ENCODE measurements at places on chromosomes 6 and 20.
A peak's percentile ranks its signal among the peaks of the same experiment; 100 is the strongest.

DNA sequence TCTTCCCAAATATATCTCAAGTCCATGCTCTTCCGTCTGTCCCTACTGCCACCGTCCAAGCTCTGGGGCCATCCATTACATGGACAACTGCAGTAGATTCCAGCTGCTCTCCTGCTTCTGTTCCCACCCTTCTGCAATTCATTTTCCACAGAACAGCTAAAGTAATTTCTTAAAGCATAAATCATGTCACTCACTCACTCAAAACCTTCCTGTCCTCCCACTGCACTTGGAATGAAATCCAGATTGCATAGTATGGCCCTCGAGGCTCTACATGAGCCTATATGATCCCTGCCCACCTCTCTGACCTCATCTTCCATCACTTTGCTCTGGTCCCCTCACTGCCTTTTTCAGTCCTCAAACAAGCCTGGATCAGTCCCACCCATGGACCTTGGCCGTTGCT is 10.9 kb downstream of the PHACTR2 start:
- DNase-seq, result no peak

DNA sequence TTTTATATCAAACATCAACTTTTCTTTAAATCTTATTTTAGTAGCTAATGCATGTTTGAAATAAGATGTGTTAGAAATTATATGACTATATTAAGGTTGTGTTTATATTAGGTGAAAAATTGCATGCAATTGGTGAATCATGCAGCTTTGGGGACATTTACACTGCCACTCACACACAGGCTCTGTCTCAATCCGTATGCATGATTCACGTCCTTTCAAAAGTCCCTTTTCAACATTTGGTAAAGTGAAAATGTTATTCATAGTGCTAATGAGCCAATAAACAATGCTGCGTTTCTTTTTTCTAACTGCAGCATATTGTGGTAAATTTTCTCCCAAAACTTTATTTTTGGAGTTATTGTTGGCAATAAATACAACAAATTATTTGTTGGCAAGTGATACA is 198.0 kb downstream of the FUT9 start:
- DNase-seq, result no peak

- DNase-seq, result no peak
Measured at GRCh38 chr6:125205931-125206330, 52.4 kb downstream of the TPD52L1 start.

DNA sequence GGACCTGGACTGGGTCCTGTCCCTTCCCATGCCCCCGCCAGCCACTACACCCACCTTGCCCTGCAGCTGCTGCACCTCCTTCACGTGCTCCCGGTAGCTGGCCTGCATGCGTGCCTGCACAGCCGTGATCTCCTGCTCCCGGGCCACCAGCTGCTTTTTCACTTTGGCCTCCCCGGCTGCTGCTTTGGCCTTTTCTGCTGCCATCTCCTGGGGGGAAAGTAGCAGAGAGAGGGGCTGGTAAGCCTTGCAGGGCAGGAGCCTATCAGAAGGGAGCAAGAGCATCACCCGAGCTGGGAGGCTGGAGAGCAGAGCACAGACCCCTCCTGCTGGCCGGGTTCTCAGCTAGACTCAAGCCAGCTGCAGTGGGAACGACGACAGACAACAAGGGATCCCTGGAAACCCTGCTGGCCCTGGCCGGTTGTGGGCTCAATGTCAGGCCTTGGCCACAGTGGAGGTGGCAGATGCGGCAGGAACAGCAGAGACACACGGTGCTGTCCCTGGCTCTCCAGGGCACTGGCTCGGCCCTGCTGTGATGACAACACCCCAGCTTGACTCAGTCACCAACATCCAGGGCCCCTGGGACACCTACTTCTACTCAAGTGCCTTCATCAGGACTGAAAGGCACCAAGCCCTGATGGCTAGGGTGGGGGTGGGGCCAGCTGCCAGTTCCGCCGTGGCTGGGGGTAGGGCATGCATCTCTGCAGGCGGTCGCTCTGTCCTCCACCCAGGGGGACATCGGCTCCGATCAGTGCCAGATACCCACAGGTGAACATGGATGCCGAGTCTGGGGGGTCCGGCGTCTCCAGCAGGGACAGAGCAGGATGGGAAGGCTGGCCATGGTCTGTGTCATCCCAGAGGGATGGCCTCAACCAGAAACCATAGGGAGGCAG is 45.3 kb downstream of the RRBP1 start:
- no peak for DNase-seq

DNA sequence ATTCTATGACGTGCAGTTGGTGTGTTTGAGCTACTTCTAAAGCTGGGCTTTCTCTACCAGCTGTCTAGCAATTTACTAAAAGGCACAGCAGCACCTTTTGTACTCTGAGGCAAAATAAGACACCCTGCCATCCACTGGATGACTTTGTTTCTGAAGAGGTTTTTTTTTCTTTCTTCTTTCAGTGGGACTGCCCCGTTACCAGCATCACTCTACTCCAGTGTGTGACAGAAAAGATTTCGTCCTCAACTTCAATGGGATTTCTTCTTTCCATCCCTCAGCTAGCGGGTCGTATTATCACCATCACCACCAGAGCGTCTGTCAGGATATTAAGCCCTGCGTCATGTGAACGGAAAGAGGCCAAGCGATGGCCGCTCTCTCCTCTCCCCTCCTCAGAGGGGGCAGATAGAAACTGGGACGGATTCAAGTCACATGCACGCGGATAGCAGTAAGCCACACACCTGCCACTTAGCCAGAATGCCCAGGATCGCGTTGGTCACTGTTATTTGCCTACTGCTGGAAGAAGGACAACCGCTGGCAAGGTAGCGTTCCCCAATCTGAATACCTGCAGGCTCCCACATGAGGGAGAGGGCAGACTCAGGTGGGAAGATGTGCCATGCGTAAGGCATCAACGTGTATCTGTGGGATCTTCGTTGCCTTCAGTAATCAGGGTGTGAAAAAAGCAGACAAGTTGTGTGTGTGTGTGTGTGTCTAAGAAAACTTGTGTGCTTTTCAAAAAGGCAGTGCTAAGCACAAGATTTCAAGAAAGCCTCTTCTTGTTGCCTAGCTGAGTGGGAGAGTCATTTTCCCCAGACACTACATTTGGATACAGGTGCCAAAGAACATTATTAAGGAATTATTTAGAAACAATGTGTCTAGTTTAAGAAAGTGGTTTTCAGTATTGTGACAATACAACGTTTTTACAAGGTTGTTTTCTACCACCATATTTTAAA is 5.4 kb downstream of the FOXF2 start:
- DNase-seq, result no peak

DNA sequence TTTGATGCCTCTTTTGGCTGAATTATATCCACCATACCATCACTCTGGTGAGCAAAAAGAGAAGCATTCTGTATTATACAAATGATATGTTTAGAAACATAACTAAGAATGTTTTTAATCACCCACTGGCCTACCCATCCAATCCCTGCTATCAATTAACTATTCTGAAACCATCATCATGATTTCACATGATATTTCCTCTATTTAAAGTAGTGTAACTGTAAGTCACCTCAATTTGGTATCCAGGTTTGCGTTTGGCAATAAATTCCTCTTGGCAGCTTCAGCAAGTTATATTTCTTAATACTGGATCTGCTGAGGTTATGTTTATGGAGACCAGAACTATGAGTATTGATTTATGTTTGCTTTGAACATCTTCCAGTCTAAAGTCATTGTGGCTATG is 332.1 kb downstream of the UTRN start:
- no peak for DNase-seq

GRCh38 chr6:148423601-148424270 is 81.1 kb downstream of the SASH1 start:
- peak; percentile 64 for DNase-seq

DNA sequence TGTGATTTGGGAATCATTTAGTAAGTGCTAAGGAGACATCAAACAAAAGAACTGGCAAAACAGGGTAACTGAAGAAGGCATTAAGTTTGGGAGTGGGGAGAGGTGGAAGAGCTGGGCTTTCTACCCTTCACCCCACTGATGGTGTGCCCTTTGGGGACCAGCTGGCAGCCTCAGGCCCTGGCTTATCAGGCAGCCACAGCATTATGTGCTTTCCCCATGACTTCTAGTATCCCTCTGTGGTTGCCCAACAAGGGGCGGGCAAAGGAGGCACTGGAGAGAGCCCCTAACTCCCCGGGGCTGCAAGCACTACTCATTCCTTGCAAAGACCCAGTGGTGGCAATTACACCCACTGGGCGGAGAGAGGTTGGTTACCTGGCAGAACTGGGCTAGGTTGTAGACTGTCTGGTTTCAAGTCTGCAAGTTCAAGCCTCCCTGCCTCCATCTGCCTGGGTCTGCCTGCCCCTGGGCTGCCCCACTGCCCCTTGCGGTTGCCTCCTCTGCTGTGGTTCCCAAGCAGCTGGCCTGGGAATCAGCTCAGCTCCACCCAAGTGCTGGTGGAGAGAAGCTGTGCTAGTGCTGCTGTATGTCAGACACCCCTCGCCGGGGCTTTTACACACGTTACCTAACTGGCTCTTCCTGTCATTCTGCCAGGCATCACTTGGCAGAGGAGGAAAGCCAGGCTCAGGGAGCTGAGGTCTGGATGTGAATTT is 29.9 kb downstream of the KCNK5 start:
- no peak for DNase-seq

DNA sequence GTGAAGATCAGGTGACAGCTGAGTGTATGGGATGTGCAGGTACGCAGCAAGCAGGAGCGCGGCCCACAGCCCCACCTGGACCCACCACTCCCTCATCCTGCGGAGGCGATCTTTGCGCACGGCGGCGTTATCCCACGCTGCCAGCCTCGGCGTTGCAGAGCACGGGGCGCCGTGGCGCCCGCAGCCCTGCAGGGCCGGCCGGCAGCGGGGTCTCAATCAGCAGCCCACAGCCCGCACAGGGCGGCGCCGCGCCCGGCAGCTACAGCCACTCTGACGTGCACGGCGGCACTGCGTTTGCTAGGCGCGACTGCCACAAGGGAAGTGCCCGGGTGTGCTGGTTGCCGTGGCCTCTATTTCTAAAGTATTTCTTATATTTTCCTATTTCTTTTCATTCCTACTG is 46.9 kb downstream of the LAMA2 start:
- no peak for DNase-seq

DNA sequence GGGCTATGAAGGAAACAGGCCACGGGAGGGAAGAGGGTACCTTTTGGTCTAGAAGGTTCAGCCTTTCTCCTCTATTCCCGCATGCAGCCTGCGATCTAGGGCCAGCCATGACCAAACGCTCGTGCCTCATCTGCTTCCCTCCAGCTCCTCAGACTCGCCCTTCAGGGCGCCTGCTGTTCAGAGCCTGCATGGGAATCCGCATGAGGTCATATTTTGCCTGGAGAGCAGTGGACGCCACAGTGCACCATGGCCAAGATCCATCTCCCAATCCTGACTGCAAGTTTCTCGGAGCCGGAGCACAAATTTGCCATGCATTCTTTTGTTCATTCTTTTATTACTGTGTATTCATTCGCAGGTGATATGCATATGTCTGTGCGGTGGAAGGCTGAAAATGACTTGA is 608.1 kb downstream of the QKI start:
- no peak for DNase-seq

- no peak for DNase-seq
Measured at GRCh38 chr6:118639054-118639964, 12.1 kb downstream of the CEP85L start.

DNA sequence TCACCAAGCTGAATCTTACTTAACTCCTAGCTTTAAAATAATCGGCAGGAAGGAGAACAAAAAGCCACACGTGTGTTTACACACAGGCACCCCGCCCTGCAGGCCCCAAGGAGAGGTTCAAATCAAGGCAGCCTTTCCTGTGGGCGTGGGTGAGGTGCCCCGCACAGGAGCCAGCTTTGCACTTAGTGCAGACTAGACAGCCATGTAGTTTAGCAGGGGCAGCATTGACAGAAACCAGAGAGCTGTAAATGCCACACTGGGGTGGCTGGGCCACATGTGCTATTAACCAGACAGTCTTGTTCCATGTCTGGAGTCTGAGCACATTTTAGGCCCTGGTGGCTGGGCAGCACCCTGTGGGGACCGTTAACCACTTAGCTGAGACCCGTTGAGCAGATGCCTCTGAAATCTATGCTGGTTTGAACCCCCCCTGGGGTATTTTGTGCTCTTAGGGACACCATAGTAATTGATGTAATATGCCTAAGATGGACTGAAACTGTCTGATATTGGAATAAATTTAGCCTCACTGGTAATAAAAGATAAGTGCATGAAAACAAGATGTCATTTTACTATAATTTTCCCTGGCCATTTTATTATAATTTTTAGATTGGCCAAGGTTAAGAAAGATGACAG is 106.4 kb upstream of the KCNG1 start:
- no peak for DNase-seq

DNA sequence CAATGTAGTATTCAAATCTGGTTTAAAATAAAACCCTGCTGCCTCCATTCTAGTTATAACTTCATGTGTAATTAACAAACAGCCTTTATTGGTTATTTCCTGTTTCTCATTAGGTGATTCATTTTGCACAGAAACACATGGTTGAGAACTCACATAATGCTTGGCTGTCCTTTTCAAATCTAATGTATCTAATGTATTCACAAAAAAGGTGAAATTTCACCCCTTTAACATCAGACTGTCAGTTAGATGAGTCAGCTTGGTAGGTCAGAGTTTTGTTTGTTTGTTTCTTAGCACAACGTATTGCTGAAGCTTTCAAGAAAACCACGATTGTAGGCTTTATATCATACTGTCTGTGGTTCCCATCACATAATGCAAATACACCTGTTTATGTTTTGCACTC is 78.7 kb upstream of the TMEM30A start:
- DNase-seq, result peak; percentile 38

DNA sequence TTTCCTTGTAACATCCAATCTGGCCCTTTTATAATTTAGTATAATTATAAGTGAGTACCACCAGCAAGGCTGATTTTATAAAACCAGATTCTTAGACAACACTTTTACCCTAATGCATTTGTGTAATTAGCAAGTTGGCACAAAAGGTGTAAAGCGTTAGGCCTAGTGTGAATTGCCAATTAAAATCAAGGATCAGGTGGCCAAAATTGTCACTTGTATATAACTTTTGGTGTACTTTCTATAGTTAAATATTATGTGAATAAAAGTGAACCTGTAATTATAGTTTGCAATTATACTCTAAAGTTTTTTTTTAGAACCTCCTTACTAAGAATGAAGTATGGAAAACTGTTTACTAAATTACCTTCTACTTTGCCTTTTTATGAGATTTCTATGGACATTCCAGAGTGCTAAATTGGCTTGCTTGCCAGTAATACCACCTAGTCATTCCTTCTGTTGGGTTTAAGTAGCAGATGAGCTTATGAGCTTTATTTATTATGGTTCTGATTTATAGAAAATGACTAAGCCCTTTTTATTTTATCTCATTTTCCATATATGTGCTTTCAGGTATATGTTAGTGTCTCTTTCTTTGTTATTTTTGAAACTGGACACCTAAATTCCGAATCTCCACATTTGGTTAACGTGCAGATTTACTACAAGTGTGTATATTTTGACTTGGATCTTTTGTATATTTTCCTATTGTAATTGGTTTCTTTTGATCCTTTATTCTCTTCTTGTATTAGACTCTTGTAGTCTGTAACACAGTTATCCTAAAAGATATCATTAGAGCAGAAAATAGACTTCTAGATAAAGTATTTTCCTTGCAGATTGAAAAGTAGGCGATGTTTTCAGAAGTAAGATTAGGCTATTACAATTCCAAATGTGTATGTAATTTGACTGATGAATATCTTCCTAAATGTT is 3.9 kb downstream of the STXBP5 start:
- no peak for DNase-seq
